H54 (cell line): ENCODE measurements at places on chromosomes 4 and X.

DNA sequence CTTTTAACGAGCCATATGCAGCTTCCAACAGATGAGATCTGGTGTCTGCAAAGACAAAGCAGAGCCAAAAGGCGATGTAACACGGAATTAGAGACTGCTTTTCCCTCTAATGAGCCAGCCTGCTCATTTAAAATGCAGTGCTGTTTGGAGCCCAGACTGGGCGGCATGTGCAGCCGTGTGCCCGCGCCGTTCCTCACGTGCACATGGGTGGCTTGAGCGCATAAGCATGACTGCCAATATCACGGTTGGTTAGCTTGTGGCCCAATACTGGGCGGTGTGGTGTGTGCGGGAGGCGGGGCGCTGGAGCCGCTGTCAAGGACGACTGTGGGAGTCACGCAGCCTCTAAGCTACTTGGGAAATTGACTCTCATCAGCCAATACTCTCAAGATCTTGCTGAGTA, 87.0 kb upstream of the SCOC start:
- no peak for DNase-seq

- DNase-seq = no peak
Measured at GRCh38 chr4:164906368-164906767, 29.4 kb downstream of the APELA start.

DNA sequence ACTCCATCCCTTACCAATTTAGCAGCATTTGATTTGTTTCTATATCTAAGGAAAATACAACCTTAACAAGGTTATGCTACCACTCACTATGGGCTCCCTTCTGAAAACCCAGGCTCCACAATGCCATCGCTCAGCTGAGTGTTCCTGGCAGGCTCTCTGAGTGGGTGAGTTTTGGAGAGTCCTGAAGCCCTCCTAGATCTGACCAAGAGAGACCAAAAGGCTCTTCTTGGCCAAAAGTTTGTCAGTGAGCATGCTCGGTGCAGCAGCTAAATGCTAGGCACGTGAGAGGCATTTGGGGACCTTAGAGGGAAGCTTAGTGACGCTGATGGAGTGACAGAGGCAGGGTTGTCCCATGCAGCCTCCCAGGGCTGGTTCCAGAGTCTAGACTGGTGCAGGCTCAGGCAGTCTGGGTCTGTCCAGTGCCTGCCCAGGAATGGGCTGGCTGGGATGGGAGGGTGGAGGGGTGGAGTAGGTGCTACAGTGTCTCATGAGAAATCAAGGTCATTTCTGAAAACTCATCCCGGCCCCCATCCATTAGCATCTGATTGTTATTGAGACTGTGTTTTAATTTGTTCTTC, 346.8 kb downstream of the NR3C2 start:
- DNase-seq = no peak

DNA sequence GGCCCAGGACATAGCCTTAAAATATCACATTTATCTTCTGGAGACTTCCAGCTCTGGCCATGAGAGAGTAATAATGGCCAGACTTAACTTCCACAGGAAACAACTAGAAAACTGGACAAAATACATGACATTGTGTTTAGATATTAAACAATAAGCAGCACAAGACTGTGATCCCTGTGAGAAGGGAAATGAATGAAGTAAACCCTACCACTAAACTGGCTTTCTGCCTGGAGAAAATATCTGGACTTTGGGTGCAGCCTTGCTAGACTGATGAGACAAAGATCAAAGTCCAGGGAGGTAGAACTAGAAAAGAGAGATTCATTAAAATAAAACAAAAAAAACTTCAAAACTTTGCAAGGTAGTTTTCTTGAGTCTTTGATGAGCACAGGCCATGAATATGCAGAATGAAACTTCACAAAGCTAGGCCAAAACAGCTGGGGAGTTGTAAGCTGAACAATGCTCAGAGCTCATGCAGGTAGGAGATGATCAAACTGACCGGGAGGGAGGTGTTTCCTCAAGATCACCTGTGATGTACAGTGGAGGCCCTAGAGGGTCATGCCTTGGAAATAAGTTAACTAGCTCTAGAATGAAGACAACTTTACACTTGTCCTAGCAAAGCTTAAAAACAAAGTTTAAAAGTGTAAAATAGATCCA, 147.0 kb upstream of the SH3RF1 start:
- no peak for DNase-seq

DNA sequence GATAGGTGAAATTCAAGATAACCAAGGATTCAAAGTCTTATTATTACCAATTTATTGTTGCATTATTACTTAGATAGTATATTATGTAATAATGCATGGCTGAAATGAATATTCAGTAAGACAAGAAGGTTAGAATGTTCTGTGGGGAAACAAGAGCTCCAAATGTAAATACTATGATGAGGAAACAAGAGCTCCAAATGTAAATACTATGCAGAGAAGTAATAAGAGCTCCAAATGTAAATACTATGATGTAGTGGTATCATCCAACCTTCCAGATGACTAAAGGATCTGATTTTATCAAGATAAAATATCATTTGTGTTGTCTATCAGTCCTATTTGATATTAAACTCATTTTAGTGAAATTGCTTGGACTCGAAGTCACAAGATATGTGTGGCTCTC, 82.2 kb upstream of the PCDH18 start:
- DNase-seq = no peak

DNA sequence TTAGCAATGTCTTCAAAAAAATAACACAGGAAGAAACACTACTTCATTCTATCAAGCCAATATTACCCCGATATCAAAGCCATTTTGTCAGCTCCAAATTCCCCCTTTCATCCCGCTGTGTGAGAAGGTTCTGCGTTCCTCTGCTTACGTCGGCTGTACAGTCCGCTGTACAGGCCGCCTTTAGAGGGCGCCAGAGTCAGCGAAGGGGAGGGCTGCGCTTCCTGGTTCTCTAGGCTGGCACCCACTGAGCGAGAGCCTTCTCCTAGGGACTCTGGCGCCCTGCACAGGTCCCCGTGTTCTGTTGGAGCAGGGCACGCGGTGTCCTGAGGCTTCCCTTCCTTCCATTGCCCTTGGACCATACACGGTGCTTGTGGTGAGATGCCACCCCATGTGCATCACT, 25.3 kb upstream of the CT45A1 start:
- no peak for DNase-seq

DNA sequence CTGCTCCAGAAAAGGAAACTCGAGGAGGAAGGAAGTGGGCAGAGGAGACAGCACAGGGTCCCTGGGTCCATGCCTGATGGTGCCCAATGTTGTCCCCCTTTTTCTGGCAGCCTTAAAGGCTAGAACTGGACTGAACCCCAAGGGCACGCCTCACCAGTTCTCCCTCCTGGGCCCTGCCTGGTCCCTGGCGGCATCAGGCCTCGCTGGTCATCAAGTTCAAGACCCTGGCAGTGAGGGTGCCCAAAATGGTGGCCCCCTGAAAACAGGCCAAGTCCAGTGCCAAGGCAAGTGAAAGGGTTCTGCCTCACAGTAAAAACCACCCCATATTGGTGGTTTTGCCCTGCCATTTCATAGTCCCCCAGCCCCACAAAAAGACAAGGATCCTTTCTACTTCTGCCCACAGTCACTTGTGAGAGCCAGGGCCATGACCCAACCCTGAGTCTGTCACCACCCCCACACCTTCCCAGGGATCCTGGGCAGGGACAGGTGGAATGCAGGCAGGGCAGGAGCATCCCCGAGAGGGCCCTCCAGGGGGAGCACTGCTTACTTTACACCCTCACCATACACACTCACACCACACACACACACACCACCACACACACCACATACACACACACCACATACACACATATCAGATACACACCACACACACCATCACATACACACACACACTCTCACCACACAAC, 107.6 kb downstream of the DCTD start:
- no peak for DNase-seq

DNA sequence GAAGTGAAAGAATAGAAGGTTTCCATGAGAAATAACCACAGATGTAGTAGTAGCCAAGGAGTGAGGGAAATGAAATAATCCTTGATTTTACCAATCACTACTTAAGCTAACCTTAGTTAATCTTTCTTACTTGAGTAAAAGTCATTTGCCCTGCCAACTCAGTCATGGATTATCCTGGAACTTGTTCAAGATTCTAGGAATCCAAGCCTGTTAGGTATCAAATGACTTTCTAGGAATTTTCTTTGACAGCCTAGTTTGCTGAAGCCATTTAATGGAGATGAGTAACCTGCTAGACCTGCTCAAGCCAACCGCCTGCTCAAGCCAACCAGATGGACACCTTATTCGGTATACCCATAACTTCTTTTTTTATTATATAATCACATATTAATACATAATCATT, 180.5 kb downstream of the KLHL13 start:
- no peak for DNase-seq

- DNase-seq = no peak
Measured at GRCh38 chrX:133593531-133593930, 178.2 kb upstream of the GPC4 start.

GRCh38 chrX:126064901-126065541, 101.1 kb downstream of the DCAF12L2 start:
- DNase-seq = no peak

DNA sequence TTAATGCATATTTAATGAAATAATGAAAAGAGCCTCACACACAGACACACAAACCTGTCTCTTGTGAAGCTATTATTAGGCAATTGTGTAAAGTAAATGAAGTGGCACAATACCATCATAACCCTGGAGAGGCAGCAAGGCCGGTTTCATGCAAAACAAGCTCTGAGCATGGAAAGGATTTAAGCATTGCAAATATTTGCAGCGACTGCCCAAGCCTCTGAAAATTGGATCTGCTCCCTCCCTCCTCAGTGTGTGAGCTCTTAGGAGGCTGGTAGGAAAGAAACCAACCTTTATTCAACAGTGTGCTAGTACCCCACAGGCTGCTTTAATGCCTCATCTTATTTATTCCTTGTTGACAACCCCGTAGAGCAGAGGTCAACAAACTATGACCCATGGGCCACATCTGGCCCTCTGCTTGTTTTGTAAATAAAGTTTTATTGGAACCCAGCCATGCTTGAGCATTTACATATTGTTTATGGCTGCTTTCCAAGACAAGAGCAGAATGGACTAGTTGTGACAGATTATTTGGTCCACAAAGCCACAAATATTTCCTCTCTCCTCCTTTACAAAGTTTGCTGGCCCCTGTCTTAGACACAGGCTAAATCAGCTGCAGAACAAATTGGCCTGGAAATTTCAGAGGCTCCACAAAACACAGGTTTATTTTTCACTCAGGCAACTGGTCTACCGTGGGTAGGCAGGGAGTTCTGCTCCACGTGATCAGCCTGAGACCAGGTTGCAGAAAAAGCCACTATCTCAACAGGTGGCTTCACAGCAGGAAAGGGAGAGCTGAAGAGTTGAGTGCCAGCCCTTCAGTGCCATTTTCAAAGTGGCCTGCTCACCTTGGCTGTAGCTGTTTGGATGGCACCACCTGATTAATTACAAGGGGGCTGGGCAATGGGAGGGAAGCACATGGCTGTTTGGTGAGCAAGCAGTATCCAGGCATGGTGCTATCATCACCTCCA, 16.8 kb downstream of the RS1 start:
- DNase-seq = no peak

- DNase-seq = no peak
Measured at GRCh38 chrX:101483705-101484104, 1.6 kb upstream of the ARMCX4 start.

- no peak for DNase-seq
Measured at GRCh38 chrX:22276781-22277180, 4.1 kb downstream of the CBLL2 start.

DNA sequence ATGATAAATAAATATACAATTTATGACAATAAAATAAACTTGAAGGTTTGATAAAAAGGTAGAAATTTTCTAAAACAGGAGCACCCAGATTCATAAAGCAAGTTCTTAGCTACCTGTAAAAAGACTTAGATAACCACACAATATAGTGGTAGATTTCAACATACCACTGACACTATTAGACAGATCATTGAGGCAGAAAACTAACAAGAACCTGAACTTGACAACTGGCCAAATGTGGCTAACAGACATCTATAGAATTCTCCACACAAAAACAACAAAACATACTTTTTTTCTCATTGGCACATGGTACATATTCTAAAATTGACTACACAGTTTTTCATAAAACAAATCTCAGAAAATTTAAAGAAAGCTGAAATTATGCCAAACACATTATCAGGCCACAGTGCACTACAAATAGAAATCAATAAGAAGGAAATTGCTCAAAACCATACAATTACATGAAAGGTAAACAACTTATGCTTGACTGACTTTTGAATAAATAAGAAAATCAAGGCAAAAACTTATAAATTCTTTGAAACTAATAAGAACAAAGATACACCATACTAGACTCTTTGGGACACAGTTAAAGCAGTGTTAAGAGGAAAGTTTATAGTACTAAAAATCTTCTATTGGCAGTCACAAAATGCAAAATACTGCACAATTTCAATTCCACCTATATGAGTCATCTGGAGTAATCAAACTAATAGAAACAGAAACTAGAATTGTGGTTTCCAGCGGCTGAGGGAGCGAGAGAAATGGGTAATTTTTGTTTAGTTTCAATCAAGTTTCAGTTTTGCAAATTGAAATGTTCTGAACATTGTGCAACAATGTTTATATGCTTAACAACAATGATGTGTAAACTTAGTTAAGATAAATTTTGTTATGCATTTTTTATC, 925.6 kb downstream of the SH3BGRL start:
- DNase-seq = no peak

DNA sequence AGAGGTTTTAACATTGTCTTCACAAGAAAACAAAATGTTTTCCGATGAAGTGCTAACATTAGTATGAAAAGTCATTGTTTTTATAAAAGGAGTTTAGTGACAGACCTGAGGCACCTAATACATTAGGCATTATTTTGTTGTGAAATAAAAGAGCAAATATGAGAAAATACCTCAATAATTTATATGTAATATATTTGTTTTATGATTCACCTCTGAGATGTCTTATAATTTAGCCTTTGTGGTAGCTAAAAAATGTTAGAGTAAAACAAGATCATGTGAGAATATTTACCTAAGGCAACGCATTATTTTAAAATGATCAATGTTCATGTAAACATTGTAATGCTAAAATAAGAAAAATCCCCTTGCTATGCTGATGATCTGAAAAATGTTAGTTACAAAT, 100.9 kb upstream of the WDFY3 start:
- DNase-seq = no peak

GRCh38 chr4:9709724-9710123, 71.7 kb upstream of the DRD5 start:
- no peak for DNase-seq

- no peak for DNase-seq
Measured at GRCh38 chr4:15691346-15692135, 9.9 kb downstream of the FAM200B start.

GRCh38 chrX:100368167-100368566, 41.9 kb downstream of the PCDH19 start:
- no peak for DNase-seq

GRCh38 chrX:6120329-6120728, 108.3 kb downstream of the NLGN4X start:
- DNase-seq = no peak

GRCh38 chr4:16896881-16897750, 1.3 kb downstream of the LDB2 start:
- DNase-seq = no peak

GRCh38 chr4:54852054-54852453, 194.3 kb downstream of the KIT start:
- no peak for DNase-seq

DNA sequence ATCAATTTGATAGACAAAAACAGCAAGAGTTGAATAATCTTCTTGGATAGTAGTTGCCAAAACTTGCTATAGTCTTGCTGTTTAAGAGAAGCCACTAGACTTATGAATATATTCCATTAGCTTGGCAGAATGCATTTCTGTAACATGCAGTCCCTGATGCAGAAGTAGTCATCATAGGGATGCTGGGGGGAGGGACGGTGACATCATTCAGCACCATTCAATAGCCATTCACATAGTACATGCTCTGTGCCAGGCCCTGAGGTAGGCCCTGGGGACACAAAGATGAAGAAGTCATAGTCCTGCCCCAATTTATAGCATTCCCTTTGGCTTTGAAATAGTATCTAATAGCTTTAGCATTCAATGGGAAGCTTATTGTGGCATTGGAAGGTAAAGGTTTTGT, 185.5 kb upstream of the AFF2 start:
- DNase-seq = no peak
